ENCODE measurements at places on chromosomes 1 and 21. TPM values are rescaled to one million over a fixed set of nuclear protein-coding genes. Genes with fewer than 3 reads are reported as not detected.

GRCh38 chr1:185129708-185130107, 27.0 kb downstream of the TRMT1L start:
- DNase-seq, result no peak

DNA sequence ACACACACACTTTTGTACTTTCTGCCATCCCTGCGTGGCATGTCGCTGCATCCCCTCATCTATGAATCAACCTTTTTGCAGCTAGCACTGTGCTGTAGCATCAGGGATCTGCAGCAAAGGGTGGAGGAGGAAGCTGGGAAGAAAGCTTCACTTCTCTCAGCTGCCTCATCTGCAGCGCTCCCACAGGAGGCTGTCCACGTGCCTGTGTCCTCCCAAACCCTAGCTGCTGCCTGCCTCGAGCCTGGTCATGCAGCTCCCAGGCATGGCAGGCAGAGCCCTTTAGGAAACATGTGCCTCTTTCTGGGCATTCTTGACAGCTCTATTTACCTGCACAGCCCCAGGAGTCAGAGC, 262.1 kb upstream of the SGIP1 start:
- peak; percentile 79 for DNase-seq

DNA sequence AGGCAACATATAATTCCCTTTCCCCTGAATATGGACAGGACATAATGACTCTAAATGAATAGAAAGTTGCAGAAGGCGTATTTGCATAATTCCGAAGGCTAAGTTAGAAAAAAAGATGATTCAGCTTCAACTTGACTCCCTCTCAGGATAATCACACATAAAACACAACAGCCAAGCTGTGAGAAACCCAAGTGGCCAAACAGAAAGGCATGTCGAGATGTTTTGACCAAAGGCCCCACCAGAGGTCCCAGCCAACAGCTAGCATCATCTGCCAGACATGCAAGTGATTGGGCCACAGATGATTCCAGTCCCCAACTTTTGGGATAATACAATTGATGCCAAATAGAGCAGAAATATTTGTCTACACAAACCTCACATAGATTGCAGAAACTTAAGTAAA, 444.9 kb downstream of the LTN1 start:
- DNase-seq, result no peak

GRCh38 chr21:25342816-25343215, 264.5 kb downstream of the MRPL39 start:
- no peak for DNase-seq

CMPK1 gene
- 72.3 TPM for total RNA-seq

AADACL3 gene
- not detected for total RNA-seq

OLIG2 gene
- not detected for total RNA-seq

MATN1 gene
- not detected for total RNA-seq

DNA sequence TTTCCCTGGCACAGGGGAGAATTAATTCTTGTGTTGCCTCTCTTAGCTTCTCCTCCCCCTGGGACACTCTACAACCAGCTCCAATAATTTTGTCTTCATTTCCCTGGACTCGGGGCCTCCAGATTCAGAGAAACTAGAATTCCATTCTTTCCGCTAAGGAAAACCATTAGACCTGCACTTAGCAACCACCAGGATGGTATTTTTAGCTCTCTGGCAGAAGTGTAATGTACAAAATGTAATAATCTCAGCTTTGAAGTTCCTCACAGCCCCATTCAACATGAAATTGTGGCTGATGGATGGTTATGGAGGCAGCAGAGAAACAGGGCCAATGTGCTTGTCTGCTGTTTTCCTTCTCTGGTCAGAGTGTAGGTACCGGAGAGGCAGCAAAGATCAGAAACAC, 113.8 kb downstream of the KCND3 start:
- DNase-seq, result no peak

- no peak for DNase-seq
Measured at GRCh38 chr1:172404121-172404520, 16.4 kb upstream of the C1orf105 start.

OR2T11 gene
- not detected for total RNA-seq

OR2T2 gene
- not detected for total RNA-seq

GRCh38 chr1:23673086-23673813, 18.4 kb upstream of the RPL11 start:
- DNase-seq, result no peak

DNA sequence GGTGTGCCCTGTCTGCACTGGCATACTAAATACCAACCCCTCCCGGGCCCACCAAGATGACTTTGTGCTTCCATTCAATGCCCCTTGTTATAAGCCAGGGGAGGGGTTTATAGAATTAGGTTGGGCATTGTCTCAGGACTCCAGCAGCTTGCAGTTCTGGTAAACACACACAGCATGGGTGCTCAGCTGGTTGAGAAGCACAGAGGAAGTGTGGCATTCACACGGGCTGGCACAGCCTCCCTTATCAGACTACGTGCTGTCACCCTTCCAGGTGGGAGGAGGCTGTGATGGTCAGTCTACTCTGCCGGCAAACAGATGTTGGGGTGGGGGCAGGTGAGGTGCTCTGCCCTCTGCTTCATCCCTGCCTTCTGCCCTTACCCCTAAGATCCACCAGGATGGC, 15.0 kb upstream of the SLC6A17 start:
- DNase-seq, result no peak

- no peak for DNase-seq
Measured at GRCh38 chr1:195697130-195697529, 911.1 kb downstream of the KCNT2 start.

BARHL2 gene
- total RNA-seq, result not detected

- no peak for DNase-seq
Measured at GRCh38 chr1:147771226-147772125, 11.1 kb upstream of the GJA5 start.

C1orf50 gene
- 3.0 TPM for total RNA-seq

SPATA46 gene
- total RNA-seq, result not detected

DNA sequence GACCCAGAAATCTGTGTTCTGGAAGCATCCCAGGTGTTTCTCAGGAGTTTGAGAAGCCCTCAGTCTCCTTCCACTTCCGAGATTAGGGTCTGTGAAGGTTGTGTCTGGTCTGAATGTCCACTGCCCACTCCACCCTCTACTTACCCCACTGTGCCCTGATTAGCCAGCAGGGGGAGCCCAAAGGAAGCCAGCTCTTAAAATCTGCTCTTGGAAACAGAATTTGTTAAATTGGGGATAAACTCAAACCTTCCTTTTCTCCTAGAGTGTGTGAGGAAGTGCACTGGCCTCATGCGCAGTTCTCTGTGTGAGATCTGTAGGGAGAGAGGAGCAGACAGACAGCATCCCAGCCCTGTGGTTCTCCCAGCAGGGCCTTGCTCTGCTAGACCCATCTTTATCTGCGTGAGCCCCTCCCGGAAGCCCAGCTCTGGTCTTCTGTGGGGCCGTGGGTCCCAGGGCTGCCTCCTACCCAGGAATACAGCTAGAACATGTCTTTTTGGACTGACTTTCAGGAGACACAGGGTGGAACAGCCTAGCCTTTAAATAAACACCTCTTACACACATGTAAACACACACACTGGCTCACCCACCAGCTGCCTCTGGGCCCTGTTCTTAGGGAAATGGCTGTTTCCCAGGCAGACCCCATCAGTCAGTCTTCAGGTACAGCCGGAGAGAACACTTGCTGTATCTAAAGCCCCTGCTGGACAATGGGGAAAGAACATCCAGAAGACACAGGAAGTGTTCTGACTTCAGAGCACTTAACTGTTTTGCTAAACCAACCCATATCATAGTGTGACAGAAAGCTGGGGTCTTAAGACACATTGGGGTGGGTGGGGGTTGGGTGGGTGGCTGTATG, 52.2 kb downstream of the SMYD2 start:
- peak; percentile 71 for DNase-seq

TCHH gene
- total RNA-seq, result 0.12 TPM

GRCh38 chr1:221760911-221761310, 19.0 kb upstream of the DUSP10 start:
- DNase-seq, result no peak

GRCh38 chr1:76302711-76303339, 228.3 kb downstream of the ST6GALNAC3 start:
- no peak for DNase-seq

ZDHHC18 gene
- total RNA-seq, result 19.8 TPM

SH2D2A gene
- total RNA-seq, result 0.30 TPM

DNA sequence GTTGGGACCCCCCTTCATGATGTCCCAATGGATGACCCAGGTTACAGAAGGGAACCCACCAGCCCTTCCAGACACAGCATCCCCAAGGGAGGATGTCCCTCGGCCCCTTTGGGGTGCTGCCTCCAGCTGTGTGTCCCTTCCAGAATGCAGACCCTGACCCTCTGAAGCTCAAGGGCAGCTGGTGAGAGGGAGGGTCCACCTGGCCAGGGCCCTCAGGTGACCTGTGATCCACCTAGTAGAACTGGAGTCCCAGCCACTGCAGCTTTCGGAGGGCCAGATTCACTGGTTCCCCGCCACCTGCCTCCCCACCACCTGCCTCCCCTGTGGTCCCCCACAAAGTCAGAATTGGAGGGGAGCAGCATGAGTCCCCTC, 9.6 kb upstream of the TFF1 start:
- no peak for DNase-seq

- no peak for DNase-seq
Measured at GRCh38 chr1:87497380-87498203, 168.9 kb downstream of the LMO4 start.

DNA sequence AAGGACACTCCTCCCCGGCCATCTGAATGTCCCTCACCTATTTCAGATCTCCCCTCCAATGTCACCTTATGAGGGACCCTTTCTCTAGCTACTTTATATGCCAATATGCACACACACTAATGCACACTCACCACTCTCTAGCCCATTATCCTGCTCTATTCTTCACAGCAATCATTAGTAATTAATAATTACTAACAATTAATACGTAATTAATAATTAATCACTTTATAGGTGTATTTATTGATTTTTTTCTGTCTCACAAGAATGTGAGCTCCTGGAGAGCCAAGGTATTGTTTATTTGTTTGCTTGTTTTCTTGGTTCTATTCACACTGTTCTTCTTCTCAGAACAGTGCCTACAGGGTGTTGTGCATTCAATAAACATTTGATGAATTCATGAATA, 385.2 kb upstream of the DUSP10 start:
- no peak for DNase-seq

GRCh38 chr21:25858325-25858724, 123.6 kb downstream of the GABPA start:
- no peak for DNase-seq

GRCh38 chr1:94329986-94330385, 88.2 kb upstream of the ABCD3 start:
- DNase-seq, result no peak

DNA sequence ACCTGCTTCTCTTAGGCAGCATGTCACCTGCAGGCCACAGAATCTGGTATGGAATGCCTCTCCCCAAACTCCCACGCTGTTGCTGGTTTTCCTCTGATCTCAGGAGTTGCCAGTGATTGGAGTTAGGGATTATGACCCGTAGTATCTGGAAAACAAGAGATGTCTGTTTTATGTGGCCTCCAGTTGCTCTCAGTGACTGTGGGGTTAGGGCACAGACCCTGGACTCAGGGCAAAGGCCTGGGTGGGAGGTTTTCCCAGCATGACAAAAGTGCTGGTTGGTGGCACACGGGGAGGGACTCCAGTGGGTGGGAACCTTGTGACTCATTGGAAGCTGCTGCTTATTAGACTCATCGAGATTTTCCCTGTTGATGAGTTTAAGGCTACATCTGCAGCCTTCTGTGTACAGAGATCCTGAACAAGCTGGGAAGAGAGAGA, at the start of gene NR1I3:
Gene NR1I3 (minus strand): TSS at position 165 of the 435 bp plus-strand sequence. CDS start 1,638 bp downstream, outside the sequence.
- DNase-seq, result no peak

DNA sequence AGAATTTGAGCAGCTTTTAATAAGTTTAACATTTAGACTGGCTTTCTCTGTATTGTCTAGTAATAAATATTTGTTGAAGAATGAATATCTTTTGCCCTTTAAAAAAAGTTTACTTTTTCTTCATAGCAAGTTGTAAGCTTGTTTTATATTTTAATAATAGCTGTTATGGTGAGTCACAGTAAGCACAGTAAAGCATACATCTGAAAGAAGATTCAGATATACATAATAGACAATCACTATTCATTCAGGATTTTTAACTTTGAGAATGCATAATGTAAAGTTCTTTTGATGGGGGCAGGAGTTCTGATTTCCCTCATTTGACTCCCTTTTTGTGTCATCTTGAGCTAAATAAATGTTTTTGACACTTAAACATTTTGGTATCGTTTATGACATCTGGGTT, 66.0 kb downstream of the ZMYM4 start:
- DNase-seq, result no peak

CFH gene
- total RNA-seq, result 88.1 TPM

DNA sequence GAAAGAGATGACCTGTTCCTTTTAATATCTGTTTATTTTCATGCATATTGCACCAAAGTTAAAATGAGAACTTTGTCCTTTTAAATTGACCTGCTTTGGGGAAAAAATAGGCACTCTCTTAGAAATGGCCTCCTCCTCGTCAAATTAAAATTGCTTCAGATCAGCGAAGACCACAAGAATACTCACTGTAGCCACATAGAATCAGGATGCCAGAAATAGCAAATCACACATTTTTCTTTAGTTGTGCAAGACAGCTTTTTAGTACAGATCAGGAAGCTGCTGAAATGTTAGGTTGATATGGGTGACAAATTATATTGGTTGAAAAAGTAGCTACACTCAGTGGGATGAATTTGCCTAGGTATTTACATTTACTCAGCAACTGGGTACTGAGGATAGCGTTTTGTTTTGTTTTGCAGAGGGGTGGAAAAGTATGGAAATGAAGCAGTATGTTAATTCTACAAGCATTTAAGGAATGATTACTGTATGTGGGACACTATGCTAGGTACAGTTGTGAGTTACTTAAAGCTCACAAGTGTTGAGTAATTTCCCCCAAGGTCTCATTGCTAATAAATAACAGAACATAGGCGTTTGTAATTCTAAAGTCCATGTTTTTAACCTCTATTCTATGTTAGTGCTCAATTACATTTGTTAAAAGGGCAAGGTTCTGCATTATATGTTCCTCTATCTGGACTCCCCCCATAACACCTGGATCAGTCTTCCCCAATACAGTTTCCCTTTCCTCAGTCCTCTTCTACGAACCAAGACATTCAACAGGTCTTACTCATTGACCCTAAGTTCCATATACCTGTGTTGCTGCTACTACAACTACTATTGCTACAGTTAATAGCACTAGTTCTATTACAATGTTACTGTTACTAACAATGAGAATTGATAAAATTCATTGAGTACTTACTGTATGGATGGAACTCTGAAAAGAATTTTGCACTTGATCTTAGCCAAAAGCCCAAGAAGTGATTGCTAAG, 99.4 kb upstream of the S1PR1 start:
- no peak for DNase-seq

TEDDM1 gene
- total RNA-seq, result not detected

OPRD1 gene
- total RNA-seq, result not detected

DNA sequence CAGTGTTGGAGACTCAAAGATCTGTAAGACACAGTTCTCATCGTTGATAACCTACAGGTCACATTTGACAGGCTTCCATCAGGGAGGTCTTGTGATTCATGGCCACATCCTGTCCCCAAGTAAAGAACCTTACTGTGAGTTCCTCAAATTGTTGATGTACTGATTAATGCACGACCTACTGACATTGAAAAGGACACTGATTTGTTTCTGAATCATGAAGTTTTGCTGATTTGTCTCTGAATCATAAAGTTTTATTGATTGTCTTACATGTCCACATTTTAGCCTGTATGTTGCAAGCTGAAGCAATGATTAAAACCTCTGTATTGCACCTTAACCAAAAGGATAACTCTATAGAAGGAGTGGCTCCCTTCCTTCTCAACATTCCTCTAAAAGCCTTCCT, 476.3 kb upstream of the RUNX1 start:
- no peak for DNase-seq

GRCh38 chr1:21721295-21721985, 52.3 kb upstream of the RAP1GAP start:
- no peak for DNase-seq

GRCh38 chr1:177927021-177927596, 42.7 kb downstream of the SEC16B start:
- DNase-seq, result no peak

- no peak for DNase-seq
Measured at GRCh38 chr1:217109928-217110327, 386.7 kb upstream of the ESRRG start.
